ENCODE measurements at places on chromosomes 4 and X.

- no peak for DNase-seq
Observed at GRCh38 chr4:137299281-137299680, 233.0 kb downstream of the PCDH18 start.

DNA sequence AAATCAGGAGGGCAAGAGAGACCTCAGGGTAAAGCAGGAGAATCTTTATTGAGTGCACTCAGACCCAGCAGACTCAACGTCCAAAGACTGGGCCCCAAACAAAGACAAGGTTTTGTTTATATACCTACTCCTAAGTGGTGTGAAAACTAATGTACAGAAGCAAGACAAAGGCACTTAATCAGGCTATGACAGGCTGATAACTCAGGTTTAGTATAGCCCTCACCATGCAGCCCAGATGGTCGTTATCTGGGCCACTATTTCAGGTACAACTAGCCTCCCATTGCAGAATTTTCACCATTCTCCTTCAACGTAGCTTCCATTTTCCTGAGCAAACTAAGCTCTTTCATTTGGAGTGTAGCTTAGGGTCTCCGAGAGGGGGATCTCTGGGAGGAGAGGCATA, 36.9 kb downstream of the SULT1E1 start:
- no peak for DNase-seq

- no peak for DNase-seq
Observed at GRCh38 chrX:40320819-40321218, 223.1 kb upstream of the BCOR start.

DNA sequence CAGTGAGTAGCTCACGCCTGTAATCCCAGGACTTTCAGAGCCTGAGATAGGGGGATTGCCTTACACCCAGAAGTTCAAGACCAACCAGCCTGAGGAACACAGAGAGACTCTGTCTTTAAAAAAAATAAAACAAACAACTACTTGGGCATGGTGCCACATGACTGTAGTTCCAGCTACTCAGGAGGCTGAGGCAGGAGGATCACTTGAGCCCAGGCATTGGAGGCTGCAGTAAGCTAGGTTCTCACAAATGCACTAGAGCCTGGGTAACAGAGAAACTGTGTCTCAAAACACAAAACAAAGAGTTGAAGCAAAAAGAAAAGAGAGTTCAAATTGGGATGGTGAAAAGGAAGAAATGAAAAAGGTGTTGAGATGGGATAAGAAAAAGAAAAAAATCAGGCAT, 10.8 kb downstream of the CAMK2D start:
- no peak for DNase-seq

- no peak for DNase-seq
Observed at GRCh38 chr4:185566972-185567371, 31.7 kb upstream of the PDLIM3 start.

- DNase-seq = no peak
Observed at GRCh38 chrX:97065973-97066372, 182.3 kb downstream of the RPA4 start.

DNA sequence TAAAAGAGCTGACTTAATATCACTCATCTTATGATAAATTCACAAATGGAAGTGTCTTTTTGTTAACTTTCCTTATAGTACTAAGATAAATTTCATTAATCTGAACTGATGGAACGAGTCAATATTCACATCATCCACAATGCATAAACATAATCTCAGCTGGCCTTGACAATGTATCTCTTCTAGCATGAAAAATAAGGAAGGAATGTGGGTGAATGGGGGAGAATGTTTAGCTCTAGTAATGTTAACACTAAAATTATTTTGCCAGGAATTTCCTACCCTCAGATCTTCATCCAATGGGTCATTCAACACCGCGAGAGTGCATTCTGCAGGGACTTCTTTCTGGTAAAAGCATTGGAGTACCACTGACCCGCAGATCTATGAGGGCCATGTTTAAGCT, 15.8 kb downstream of the TRPC3 start:
- no peak for DNase-seq

DNA sequence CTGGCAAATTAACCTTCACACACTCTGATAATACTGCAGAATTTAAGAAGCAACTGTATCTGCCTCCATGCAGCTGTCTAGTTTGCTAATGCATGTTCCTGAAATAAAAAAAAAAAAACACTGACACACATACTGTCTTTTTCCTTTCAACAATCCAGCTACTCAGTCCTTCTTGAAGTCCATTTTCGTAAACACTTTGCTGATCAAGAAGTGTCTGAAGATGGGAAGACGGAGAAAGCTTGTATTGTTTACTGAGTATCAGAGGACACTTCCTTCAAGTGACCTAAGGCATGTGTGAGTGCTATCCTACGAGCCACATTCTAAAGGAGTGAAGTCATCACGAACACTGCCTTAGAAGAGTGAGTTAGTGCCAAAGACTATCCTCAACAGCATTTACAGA, 82.6 kb downstream of the LUZP4 start:
- DNase-seq = no peak

DNA sequence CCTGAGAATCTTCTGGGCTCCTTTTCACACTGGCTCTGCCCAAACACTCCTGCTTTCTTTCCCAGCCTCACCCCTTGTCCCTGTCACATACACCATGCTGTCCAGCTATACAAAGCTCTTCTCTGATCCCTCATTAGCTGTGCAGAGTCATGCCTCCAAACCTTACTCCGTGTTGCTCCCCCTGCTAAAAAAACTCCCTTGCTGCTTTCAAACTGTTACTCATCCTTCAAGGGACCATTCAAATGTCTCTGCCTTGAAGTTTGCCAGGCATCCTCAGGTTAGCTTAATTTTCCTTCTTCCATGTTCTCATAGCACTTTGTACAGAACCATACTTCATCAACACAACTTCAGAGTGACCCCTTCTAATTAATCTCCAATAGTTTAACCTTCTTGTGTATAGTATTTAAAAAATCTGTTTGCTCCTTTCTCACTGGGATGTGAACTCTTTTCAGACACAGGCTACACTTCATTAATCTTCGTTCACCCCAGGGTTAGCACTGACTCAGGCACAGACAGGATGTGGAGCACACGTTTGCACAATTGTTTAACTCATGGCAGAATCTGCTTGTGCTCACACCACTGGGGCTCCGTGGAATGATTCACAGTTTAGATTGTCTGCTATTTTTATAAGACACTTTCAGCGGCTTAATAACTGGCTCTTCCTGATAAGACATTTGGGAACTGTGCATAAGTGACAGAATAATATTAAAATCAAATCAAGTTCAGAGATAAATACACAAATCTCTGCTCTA, 21.4 kb upstream of the SEL1L3 start:
- no peak for DNase-seq

DNA sequence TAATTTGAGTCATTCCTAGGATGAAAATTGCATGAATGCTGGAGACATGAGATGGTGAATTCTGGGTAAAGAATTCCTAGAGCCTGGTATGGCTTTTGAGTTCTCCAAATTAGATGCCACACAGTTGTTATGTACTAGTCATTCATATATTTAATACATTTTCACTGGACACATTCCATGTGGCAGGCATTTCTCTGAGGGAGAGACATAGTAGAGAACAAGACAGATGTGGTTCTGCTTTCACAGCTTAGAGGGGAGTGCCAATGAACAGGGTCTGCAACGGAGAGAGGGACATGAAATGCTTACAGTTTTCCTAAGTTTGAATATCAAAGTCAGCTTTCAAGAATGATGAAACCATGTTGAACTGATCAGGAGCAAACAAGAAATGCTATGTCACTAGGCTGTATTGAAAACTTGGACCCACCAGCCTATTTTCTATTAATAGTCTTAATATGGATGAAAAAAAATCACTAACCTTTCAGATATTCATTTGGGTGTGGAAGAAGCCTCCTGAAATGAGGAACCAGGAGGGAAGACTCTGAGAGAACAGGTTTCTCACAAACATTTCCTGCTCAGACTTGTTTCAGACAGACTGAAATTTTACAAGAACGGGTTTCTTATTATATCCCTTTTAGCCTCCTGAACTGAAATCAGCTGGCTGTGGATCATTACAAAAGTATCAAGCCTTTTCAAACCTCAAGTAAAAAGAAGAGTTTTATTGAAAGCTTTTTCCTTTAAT, 276.0 kb upstream of the TET2 start:
- DNase-seq = no peak

DNA sequence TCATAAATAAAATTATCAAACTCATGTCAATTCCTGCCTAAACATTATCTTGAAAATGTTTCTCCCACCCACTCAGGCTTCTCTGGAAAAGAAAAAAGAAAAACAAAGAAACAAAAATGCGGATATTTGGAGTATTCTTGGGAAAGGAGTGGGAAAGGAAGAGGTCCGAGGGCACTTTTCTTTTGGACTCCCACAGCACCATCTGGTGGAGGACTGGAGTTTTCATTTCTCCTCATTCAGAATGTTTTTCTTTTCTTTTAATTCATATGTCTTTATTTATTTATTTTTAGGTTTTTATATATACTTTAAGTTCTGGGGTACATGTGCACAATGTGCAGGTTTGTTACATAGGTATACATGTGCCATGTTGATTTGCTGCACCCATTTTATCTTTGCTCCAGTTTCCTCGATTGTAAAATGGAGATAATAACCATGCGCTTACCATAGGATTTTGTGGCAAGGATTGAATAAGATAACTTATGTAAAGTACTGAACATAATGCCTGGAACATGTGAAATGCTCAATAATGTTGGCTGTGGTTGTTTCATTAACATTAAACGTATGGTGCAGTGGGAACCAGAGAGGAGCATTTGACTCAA, 8.0 kb upstream of the KCNE5 start:
- no peak for DNase-seq

DNA sequence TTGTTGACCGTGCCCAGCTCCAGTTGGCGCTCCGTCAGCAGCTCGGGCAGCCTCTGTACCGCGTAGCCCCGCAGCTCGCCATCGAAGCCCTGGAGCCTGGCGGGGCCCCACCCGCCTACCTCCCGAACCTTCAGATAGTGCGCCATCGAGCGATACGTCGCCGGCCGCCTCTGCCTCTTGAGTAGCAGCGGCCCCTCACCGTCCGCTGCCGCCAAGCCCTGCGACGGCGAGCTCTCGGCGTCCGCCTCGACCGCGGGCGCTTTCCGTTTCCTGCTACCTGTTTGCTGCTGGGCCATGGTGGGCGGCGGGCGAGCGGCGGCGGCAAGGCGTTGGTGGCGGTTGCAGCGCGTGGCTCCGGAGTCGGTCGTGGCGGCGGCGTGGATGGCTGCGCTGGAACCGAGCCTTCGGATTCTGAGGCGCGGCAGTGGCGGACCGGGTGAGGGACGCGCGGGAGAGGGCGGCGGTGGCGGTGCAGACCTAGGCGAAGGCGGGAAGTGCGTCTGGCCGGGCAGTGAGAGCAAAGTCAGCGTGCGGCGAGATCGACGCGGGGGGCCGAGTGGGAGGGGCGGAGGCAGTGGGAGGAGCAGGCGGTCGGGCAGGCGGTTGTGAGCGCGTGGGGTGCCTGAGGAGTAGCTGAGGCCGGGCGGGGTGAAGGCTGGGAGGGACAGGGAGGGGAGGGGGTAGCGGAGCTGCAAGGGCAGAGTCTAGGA, at the start of gene DCAF12L1:
DCAF12L1 (minus strand) TSS at position 502 of the 710 bp plus-strand sequence; CDS start at position 296, 206 bp downstream.
- no peak for DNase-seq

DNA sequence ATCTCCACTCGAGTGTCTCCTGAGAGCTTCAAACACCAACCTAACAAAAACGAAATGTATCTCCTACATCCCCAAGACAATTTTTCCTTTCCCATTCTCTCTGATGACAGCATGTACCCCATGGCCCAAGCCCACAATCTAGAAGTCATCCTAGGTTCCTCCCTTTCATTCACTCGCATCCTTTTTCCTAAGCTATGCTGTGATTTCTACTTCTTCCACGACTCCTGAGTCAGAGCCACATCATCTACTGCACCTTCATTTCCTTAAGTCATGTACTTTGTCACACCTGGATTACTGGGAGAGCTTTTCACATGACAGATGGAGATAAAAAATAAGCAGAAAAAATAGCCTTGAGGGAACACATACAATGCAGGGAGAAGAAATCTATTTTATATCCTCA, 20.1 kb downstream of the C4orf36 start:
- DNase-seq = no peak

DNA sequence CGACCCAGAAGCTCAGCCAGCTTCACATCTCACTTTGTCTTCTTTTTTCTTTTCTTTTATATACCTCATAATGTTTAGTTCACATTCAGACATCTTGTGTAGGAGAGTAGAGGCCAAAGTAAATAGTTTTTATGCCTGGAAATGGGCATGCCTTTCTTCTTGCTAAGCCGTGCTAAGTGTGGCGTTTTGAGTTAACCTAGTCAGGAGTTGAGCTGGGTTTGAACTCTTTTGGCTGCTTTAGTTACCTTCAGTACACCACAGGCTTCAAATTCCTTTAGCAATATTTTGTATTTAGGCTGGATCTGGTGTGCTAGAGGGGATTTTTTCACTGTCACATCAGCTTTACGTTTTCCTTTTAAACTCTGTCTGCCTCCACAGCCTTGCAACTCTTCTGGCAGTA, 300.8 kb downstream of the ZNF674 start:
- DNase-seq = no peak

GRCh38 chrX:362351-362750, 24.4 kb downstream of the PPP2R3B start:
- DNase-seq = no peak

DNA sequence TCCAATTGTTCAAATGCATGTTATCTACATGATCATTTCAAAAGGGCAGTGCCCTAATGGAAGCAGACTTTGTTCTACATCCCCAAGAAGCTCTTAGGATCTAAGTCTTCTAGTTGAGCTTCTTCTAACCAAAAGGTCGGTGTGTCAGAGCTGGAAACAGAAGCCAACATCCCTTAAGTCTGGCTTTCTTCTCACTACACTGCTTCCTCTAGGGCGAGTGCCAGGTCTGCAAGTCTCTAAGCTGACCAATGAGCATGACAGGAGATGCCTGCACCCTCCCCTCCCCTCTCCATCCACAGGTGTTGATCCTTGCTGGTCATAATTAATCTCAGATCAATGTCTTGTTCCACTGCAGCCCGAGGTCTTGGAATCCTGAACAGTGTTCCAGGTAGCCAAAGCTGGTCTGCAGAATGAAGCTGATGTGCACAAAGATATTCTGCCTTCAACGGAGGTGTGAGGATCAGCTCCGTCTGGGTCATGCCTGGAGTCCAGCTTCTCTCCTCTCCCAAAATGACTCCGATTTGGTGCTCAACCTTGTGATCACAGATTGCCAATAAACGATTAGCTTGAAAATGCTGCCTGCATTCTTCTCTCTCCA, 44.1 kb downstream of the WDR1 start:
- no peak for DNase-seq

DNA sequence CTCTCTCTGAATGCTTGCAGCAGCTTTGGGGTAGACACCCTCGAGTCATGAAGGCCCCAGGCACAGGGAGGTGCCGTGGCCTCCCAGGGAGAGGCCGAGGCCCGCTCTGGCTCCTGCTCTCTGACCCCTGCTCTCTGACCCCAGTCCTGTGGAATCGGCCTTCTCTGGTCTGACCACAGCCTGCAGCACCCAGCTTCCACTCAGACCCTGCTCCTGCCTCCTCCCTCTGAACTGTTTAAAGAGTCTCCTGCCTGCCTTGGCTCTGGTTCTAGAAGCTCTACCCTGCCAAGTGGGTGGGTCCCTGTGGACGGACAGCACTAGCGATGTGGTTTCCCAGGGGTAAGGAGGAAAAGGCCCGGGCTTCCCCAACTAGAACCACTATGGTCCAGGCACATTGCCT, 78.2 kb upstream of the TMEM150C start:
- no peak for DNase-seq

GRCh38 chr4:61309616-61310015, 109.5 kb downstream of the ADGRL3 start:
- DNase-seq = no peak

GRCh38 chr4:150518559-150518958, 63.4 kb upstream of the MAB21L2 start:
- no peak for DNase-seq

Data from stimulated activated CD4-positive, alpha-beta T cell treated with anti-CD3 and anti-CD28 coated beads, Interleukin-4, amount 100 ng/mL, for 4 hours (primary cell).